ENCODE measurements at places on chromosomes 16 and 17.

GRCh38 chr16:4200000-4200780 is 41.7 kb downstream of the SRL start:
- DNase-seq, result peak; percentile 73

GRCh38 chr16:57593021-57593420 is 35.4 kb upstream of the ADGRG1 start:
- no peak for DNase-seq

DNA sequence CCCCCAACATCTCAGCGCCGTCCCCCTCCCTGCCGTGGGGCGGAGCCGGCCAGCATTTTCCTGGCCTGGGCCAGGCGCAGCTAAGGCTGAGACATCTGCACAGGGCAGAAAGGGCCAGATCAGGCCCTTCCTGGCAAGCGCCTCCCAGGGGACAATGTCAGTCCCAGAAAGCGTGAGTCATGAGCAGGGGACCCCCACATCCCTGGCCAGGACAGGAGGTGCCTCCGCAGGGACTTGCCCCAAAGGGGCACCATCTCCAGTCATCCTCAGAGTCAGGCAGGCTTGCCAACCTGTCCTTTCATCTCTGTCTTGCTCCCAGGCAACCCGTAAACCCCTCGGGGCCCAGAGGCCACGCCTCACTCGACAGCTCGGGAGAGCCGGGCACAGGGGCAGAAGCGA is 43.2 kb downstream of the SOCS1 start:
- no peak for DNase-seq

GRCh38 chr17:80986816-80987475 is 4.7 kb upstream of the CHMP6 start:
- no peak for DNase-seq

DNA sequence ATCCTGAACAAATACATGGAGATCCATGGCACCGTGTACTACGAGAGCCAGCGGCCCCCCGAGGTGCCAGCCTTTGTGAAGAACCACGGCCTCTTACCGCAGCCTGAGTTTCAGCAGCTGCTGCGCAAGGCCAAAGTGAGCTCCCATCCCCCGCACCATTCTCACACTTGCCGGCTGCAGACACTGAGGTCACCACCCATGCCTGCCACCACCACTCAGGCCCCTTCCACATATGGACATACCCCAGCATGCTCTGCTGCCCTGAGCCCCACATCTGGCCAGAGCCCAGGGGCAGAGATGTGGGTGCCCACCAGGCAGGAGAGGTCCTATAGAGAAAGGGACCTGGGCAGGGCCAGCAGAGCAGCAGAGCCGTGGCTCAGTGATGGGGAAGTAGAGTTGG is 69.8 kb downstream of the MGAT5B start:
- no peak for DNase-seq

- no peak for DNase-seq
Measured at GRCh38 chr17:7064261-7064660, 15.8 kb downstream of the CLEC10A start.

DNA sequence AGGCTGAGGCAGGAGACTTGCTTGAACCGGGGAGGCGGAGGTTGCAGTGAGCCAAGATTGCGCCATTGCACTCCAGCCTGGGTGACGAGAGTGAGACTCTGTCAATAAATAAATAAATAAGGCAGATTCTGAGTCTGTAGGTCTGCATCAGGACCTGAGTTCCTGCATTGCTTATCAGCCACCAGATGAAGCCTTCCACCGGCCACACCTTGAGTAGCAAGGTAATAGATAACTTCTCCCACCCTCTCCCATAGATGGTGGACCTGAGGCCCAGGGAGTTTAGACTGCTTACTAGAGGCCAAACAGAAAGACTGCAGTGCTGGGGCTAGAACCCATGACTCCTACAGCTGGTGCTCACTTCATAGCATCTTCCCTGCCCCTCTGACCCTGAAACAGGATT is 22.1 kb downstream of the ZP2 start:
- DNase-seq, result no peak

DNA sequence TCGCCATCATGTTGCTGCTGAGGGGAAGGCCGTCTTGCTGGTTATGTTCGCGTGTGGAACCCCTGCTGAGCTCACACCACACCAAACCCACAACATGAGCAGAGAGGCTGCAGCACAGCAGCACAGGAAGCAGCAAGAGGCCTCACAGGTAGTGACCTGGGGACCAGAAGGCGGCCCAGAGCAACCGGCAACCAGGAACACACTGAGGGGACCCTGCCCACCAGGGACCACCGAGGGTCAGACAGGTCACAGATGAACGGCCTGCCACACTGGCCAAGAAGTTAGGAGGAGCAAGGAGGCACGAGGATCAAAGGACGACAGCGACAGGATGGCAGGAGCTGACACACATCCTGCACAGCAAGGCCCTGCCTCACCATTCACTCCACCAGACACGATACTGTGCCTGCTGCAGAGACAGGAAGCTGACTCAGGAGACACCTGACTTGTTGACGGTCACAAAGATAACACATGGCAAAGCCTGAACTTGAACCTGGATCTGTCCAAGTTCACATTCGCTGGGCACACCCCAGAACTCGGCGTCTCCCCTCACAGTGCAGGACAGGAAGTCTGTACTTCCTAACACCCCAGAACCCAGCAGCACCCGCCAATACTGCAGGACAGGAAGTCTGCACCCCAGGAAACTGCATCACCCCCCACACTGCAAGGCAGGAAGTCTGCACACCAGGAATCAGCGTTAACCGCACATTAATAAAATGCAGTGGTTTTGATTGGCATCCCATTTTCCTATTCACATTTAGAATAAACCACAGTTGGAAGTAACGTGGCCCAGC is 98.5 kb downstream of the ZNF778 start:
- DNase-seq, result no peak

DNA sequence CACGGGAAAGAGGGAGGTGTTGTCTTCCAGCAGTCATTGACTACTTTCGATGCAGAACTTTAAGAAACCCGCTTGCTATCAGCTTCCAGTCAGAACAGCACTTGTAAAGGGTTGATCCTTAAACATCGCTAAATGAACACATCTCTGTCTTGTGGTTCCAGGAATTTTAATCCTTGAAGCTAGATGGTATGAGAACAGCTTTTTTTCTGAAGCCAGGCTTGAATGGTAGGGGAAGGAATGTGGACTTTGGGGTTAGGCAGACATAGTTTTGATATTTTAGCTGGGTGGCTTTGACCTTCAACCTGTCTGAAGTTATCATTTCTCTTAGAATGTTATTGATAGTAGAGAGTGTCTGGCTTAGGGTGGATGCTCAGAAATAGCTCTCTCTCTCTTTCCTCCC is 81.1 kb downstream of the RGS9 start:
- DNase-seq, result no peak

- no peak for DNase-seq
Measured at GRCh38 chr17:62119373-62119772, 54.3 kb upstream of the MED13 start.

DNA sequence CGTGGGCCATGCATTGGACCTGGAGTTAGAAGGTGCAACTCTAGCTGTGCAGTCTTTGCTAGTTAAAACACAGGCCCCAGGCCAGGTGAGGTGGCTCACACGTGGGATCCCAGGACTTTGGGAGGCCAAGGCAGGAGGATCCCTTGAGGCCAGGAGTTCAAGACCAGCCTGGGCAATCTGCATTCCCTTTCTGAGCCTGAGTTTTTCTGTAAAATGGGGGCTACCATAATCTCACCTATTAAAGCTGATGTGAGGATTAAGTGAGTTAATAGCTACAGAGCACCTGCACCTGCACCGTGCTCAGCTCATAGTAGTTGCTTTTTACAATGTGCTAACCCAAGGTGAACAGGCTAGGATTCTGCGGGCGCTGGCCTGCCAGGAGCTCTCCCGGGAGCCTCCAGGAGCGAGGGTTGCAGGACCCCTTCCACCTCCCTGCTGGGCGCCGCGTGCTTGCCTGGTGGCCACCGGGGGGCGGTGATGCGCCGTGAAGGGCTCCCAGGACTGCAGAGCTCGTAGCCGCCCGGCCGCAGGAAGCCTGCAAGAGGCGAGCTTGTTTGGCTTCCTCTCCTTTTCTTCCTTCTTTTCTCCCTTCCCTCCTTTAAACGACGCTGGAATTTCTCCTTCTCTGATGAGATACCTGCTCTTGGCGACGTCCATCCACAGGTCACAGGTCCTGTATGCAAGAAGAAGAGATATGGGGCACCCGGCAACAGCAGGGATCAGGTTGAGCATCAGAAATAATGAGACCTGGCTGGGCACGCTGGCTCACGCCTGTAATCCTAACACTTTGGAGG is 51.3 kb downstream of the ZFP90 start:
- peak; percentile 44 for DNase-seq

GRCh38 chr17:49510059-49510719 is 15.1 kb downstream of the NGFR start:
- DNase-seq, result no peak

- DNase-seq, result no peak
Measured at GRCh38 chr17:12605222-12605621, 60.5 kb upstream of the MYOCD start.

DNA sequence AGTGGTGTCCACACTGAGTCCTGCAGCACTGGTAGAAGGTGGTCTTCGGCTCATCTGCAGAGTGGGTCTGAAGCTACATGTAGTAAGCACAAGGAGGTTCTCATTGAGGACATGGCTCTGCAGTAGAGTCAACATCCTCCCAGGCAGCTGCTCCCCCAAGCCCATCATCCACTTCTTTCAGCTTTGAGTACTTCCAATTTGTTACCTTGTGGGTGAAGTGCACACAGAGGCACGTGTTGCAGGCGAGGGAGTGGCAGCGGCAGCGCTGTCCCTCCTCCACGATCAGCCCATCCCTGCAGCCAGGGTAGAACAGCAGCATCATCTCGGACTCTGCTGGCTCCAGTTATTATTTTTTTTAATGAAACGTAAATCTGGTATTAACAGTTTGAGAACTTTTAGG is 1.8 kb upstream of the SSTR2 start:
- DNase-seq, result no peak

DNA sequence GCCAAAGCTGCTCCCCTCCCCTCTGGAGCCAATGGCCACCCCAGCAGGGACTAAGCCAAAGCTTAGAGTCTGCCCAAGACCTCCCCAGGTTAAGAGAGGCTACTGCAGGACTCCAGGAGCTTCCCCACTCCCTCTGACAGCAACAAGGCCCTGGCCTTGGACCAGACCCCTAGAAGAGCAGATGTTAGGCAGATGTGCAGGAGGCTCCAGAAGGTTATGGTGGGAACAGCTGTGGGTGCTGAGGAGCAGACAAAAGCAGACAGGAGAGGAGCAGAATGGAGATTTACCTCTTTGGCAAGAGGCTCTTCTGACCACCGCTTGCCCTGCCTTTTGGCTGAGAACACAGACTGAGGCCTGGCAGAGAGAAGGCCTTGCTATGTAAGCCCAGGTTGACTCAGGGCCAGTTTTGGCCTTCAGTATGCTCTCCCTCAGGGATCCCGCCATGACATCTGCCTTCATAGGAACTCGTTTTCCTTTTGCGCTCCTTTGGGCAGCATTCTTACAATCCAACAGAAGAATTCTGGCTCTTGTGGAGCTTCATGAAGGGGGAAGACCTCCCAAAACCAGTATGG is 113.0 kb downstream of the RBFOX3 start:
- DNase-seq, result no peak

DNA sequence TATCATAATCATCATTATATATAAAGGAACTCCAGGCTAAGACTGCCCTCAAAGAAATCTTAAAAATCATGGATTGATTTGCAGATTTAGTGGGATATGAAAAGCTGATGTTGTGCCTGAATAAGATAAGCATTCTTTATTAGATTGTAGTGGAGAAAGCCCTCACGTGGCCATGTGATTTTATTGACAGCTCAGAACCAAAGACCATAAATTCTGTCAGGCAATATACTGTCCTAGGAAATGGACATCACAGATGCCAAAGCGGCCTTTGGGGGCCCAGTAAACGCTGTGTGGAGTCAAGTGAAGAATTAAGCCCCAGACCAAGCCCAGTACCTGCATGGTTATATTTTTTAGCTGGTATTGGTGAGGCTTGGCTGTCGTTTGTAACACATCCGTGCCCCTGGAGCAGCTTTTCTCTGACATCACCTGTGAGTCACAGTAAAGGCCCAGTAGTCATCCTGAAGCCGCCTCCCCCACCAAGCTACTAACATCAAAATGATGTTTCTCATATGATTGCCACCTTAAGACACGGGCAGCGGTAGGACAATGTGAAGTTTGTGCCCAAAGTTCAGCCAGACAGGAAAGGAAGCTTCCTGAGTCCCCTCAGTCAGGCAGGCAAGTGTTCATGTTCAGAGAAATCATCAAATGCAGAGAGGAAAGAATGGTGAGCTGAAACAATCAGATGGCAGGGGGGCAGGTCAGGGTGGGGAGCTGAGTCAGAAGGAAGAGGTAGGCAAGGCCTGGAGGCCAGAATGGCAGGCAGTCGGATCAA is 209.4 kb downstream of the IRX3 start:
- no peak for DNase-seq

DNA sequence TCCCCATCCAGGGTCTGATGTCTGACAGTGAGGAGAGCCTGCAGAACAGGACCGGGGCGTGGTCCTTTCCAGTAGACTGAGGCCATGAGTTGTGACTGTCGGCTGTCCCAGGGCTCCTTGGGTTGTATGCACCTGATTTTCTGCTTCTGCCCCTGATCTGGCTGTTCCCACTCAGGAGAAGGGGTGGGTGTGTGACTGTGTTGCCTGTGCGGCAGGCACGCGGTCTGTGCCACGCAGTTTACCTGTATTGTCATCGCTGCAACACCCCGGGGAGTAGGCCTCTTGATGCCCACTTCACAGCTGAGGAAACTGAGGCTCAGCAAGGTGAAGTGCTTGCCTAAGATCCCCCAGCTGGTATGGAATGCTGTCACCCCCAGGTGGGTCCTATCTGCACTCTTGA is 1.4 kb downstream of the CRISPLD2 start:
- DNase-seq, result no peak

- DNase-seq, result no peak
Measured at GRCh38 chr16:81967358-81967757, 43.9 kb downstream of the SDR42E1 start.

GRCh38 chr16:30838876-30839471 is 52.0 kb upstream of the ZNF629 start:
- no peak for DNase-seq

Data from breast epithelium (tissue), 4 donors.